ENCODE measurements at places on chromosomes 6 and 20. TPM values are rescaled to one million over a fixed set of nuclear protein-coding genes. Genes with fewer than 3 reads are reported as not detected.

DNA sequence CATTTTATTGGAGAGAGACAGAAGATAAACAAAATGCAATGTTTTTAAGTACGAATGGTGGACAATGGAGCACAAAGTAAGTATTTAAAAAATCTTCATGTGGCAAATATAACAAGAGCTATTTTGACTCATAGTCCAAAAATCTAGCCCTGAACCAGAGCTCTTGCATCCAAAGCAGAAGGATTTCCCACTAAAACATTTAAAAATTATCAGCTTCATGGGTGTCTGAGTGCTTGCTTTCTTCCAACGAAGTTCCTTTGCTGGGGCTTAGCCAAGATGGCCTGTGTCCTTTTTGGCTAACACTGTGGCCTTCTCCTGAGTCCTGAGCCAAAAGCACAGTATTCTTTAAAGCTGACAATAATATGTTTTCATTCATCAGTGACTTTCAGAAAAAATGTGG lies 161.7 kb downstream of the RIMS1 start:
- H3K4me3 ChIP-seq = no peak overlapping the region
- H3K36me3 ChIP-seq = no peaks in the 10 kb centered on the region
- peak overlapping the region; percentile 53 for H3K27ac ChIP-seq
- peaks cover 18% of the 10 kb centered on the region for H3K4me1 ChIP-seq

DNA sequence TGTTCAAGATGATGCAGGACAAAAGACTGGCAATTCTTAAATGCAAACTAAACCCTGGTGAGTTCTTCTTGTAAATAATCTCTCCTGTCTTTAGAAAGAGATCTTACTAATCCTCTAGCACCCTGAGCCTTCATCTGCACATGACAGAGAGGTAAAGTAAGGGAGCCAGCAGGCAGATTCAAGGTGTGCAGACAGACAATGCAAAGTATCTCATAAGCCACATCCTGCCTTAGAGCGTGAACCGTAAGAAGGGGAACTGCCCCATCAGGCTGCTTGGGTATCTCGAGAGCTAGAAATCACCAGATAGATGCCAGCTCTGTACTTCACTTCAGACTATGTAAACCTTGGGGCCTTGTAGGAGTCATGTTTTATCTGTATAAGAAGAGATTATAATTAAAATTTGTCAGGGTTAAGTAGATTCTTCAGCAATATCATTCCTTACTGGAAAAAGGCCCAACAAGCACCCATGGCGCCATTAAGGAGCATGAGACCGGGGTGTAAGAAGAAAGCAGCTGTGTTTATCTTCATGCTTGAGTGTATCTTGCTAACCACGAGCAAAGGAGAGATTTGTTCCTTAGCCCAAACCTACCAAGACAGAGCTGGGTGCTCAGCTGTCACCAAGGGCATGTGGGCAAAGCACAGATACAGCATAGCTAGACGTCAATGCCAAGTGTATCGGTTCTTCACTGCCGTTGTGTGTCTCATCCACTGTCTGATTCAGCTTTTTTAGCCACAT lies 24.4 kb downstream of the CNR1 start:
- H3K4me3 ChIP-seq = no peak overlapping the region
- no peak overlapping the region for H3K27ac ChIP-seq
- no peaks in the 10 kb centered on the region for H3K36me3 ChIP-seq
- H3K4me1 ChIP-seq = no peaks in the 10 kb centered on the region

GRCh38 chr6:53926505-53926904 lies 131.7 kb downstream of the LRRC1 start:
- peak overlapping the region; percentile 37 for H3K27ac ChIP-seq
- DNase-seq = peak; percentile 60
- peaks cover 2% of the 10 kb centered on the region for H3K36me3 ChIP-seq
- no peaks in the 10 kb centered on the region for H3K27me3 ChIP-seq
- H3K4me3 ChIP-seq = no peak overlapping the region

- no peak overlapping the region for H3K4me3 ChIP-seq
- no peak for DNase-seq
- no peaks in the 10 kb centered on the region for H3K27me3 ChIP-seq
- peak overlapping the region; percentile 68 for H3K27ac ChIP-seq
Observed at GRCh38 chr6:25173246-25173645, 105.9 kb upstream of the CARMIL1 start.

DNA sequence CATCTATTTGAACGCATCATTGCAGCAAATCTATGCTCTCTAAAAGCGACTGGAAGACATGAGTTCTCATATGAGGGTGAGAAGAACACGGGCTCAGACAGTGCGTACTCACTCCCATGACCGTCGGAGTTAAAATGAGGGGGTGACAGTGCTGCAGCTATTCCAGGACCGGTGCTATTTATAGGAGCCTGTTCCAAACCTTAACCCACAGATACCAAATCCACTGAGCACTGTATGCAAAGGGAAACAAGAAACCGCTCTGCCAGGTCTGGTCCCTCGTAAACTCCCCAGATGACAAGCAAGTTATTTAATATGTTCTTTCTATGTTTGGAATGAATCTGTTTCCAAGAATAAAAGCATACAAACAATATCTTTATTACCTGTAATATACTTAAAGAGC lies 22.9 kb downstream of the PPP1R3G start:
- no peak overlapping the region for H3K27ac ChIP-seq
- peaks cover 16% of the 10 kb centered on the region for H3K4me1 ChIP-seq
- H3K4me3 ChIP-seq = no peak overlapping the region
- no peaks in the 10 kb centered on the region for H3K36me3 ChIP-seq
- H3K27me3 ChIP-seq = no peaks in the 10 kb centered on the region
- no peak for DNase-seq

GRCh38 chr6:43740321-43740960 lies 29.6 kb upstream of the VEGFA start:
- H3K4me1 ChIP-seq = no peaks in the 10 kb centered on the region
- H3K36me3 ChIP-seq = no peaks in the 10 kb centered on the region
- H3K27ac ChIP-seq = no peak overlapping the region
- no peaks in the 10 kb centered on the region for H3K27me3 ChIP-seq
- H3K4me3 ChIP-seq = no peak overlapping the region

- no peak overlapping the region for H3K27ac ChIP-seq
- H3K36me3 ChIP-seq = no peaks in the 10 kb centered on the region
- H3K4me3 ChIP-seq = no peak overlapping the region
- DNase-seq = no peak
Observed at GRCh38 chr20:42603655-42604054, 586.1 kb downstream of the PTPRT start.

- H3K4me3 ChIP-seq = no peak overlapping the region
Observed at GRCh38 chr20:48776306-48776705, 51.5 kb downstream of the PREX1 start.

DNA sequence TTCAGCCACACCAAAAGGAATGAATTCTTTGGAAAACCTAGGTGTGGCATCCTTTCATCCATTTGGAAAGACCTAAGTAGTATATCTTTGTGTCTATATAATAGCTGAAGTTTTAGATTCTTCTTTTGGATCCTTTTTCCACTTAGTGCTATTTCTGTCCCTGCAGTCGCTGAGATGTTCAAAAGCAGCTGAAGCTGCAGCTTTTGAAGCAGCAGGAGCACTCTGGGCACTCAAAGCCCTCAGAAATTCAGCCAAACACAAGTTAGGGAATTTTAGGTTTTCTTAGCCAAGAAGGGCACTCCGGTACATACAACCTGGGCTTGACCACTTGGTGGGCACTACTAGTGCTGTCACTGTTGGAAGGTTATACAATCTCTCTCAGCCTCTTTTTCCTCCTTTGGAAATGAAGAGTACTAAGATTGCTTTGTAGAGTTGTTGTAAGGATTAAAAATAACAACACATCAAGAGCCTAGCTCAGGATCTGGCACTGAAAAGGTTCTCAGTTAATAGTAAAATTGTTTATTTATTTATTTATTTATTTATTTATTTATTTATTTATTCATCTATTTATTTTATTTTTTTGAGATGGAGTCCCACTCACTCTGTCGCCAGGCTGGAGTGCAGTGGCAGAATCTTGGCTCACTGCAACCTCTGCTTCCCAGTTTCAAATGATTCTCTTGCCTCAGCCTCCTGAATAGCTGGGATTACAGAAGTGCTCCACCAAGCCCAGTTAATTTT lies 71.9 kb upstream of the SLC22A16 start:
- H3K4me3 ChIP-seq = no peak overlapping the region
- no peaks in the 10 kb centered on the region for H3K27me3 ChIP-seq
- peak overlapping the region; percentile 78 for H3K27ac ChIP-seq
- H3K4me1 ChIP-seq = peaks cover 32% of the 10 kb centered on the region
- no peak for DNase-seq
- no peaks in the 10 kb centered on the region for H3K36me3 ChIP-seq

DNA sequence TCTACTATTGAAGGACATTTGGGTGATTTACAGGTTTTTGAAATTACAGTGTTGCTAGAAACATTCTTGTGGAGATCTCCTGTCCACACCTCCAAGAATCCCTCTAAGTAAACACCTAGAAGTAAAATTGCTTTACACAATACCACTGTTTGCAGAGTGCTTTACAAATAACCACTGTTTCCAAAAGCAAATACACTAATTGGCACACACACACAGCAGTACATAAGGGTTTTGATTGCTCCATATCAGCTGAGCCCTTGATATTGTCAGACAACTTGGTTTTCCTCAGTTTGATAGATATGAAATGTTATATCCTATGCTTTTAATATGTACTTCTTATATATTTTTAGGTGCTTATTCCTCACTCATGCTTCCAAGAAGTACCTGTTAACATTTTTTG lies 6.3 kb downstream of the HMGN4 start:
- no peak overlapping the region for H3K4me3 ChIP-seq
- H3K4me1 ChIP-seq = no peaks in the 10 kb centered on the region
- DNase-seq = no peak
- no peak overlapping the region for H3K27ac ChIP-seq

DNA sequence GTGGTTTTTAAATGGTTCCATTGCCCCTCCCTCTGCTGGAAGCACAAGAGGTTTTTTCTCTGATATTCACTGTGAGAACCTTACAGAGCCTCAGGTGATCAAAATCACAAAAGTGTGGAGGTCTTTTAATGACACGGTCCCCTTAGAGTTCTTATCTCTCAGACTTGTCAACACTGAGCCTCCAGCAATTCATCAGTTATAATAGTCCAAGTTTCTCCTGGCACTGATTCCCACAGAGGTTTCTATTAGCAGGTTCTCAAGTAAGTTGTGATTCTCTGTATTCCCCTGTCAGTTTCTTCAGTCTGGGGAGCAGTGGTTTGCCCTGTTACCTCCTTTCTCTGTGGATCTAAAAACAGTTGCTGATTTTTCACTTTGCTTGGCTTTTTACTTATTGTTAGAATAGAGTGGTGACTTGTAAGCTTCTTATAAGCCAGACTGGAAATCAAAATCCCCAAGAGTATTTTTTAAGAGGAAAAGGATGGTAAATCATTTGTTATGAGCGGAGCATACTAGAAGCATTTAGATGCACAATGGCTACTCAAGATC lies 157.4 kb upstream of the BMP5 start:
- no peak overlapping the region for H3K27ac ChIP-seq
- no peak overlapping the region for H3K4me3 ChIP-seq
- DNase-seq = no peak
- H3K4me1 ChIP-seq = no peaks in the 10 kb centered on the region
- H3K36me3 ChIP-seq = no peaks in the 10 kb centered on the region

- DNase-seq = no peak
- H3K27ac ChIP-seq = no peak overlapping the region
- peaks cover 5% of the 10 kb centered on the region for H3K36me3 ChIP-seq
- H3K27me3 ChIP-seq = no peaks in the 10 kb centered on the region
- H3K4me1 ChIP-seq = peaks cover 12% of the 10 kb centered on the region
Observed at GRCh38 chr6:138487102-138487604, 12.1 kb downstream of the NHSL1 start.

- H3K4me3 ChIP-seq = no peak overlapping the region
- H3K27ac ChIP-seq = 0 out of 2 replicates have a peak overlapping the region, but pooled peaks have one; percentile 20
Observed at GRCh38 chr6:157716251-157716995, 106.6 kb upstream of the SNX9 start.

DAAM2 gene
- 0.29 TPM for total RNA-seq

CDSN gene
- total RNA-seq = not detected

SDC4 gene
- 107 TPM for total RNA-seq

GSTA1 gene
- total RNA-seq = 8.5 TPM

FAM217A gene
- total RNA-seq = not detected

NOX3 gene
- total RNA-seq = not detected

Data from SJSA1 (cell line).